ENCODE measurements at places on chromosomes 6 and 20. TPM values are rescaled to one million over a fixed set of nuclear protein-coding genes. Genes with fewer than 3 reads are reported as not detected.

Gene SLC22A7
- total RNA-seq, result not detected

Gene TENT5A
- 3.3 TPM for total RNA-seq

Gene BMP6
- total RNA-seq, result 0.46 TPM

Gene SAMD3
- total RNA-seq, result not detected

Gene NNAT
- 1.8 TPM for total RNA-seq

Gene SMLR1
- not detected for total RNA-seq

Gene WFDC12
- not detected for total RNA-seq

Gene RIPOR3
- 0.56 TPM for total RNA-seq

Gene FAM83B
- 35.7 TPM for total RNA-seq

Gene TRIM15
- not detected for total RNA-seq

Gene EMILIN3
- not detected for total RNA-seq

Gene SIRPG
- total RNA-seq, result not detected

Gene ARMC12
- not detected for total RNA-seq

Gene OOEP
- not detected for total RNA-seq

Gene IP6K3
- total RNA-seq, result not detected

Gene ESR1
- total RNA-seq, result not detected

Gene ZC3H12D
- not detected for total RNA-seq

Gene GGTLC1
- not detected for total RNA-seq

Gene SYNDIG1
- not detected for total RNA-seq

Gene HSPA12B
- 0.14 TPM for total RNA-seq

Gene LY6G6C
- 1.5 TPM for total RNA-seq

Gene MDFI
- 270 TPM for total RNA-seq

Gene RUNX2
- total RNA-seq, result 2.5 TPM

Gene CST8
- total RNA-seq, result not detected

Gene BCAS1
- total RNA-seq, result 0.46 TPM

Gene COL12A1
- total RNA-seq, result 29.8 TPM

Gene SIGLEC1
- not detected for total RNA-seq

Gene BAG2
- 1.6 TPM for total RNA-seq

Gene TCP11
- total RNA-seq, result not detected

Gene FAXC
- 3.9 TPM for total RNA-seq

Gene REM1
- total RNA-seq, result not detected

Gene RFX6
- not detected for total RNA-seq

Gene CITED2
- total RNA-seq, result 23.7 TPM

Gene MAPK14
- 48.8 TPM for total RNA-seq

Gene TSBP1
- not detected for total RNA-seq

Gene TCF15
- total RNA-seq, result not detected

Gene ANGPT4
- not detected for total RNA-seq
